CD8-positive, alpha-beta memory T cell (primary cell): ENCODE measurements at places on chromosomes 5 and 9. TPM values are rescaled to one million over a fixed set of nuclear protein-coding genes. Genes with fewer than 3 reads are reported as not detected.

LCN15 gene
- polyA plus RNA-seq: not detected

PCDHGA5 gene
- not detected for polyA plus RNA-seq

- no peak for DNase-seq
Measured at GRCh38 chr5:142388696-142389095, 63.9 kb upstream of the SPRY4 start.

- DNase-seq: no peak
Measured at GRCh38 chr9:21966140-21966851, 27.9 kb downstream of the CDKN2A start.

GRCh38 chr9:81722277-81722676 is 32.9 kb upstream of the TLE1 start:
- DNase-seq: no peak

DNA sequence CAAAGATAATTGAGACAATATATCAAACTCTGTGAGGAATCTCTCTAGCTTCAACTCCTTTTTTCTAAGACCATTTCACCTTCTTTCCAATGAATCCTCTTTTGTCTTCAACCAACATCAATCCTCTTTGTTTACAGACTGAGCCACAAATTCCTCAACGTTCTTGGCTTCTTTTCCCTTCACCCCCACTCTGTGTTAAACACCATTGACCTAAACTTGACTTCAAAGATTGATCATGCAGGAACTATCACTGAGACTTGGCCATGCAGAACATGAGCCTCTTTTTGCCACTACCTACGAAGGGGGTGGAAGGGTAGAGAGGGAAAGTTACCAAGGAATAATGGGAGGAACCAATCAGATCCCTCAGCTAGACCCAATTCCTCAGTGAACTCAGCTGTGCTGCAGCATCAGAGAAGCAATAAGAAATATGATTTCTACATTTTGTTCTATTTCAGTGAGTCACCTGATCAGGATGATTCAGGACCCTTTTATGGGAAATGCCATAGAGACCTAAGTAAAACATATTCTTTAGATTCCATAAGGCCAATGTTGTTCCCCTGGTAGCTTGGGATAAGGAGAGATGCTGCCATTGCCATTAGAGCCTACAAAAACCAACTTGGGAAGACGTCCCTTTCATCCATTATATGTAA is 187.7 kb upstream of the RGMB start:
- DNase-seq: no peak

DNA sequence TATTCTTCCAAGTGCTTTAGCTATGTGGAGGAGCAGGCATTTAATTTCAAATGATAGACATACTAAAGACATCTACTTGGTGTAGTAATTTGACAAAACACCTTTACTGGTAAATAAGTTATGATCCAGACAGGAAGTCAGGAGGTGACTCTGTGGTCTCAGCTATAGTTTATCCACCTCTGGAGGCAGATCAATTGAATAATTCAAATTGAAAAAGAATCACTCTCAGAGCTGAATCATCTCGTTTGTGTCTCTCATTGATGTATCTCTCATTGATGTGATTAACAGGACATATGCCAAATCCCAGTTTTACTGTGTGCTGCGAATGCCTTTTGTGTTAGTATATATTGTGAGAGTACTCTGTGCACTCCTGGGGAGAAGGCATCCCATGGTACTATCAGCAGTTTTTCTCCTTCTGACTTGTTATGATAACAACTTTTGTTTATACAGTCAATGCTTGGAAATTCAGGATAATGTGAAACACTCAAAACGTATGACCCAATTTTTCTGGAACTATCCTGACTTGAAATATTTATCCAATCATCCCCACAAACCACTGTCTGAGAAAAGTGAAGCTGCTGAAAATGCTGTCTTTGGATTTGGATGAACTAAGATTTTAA is 48.5 kb upstream of the DAB2 start:
- no peak for DNase-seq
